Urothelium cell line (cell line): ENCODE measurements at places on chromosomes 3 and 15.

DNA sequence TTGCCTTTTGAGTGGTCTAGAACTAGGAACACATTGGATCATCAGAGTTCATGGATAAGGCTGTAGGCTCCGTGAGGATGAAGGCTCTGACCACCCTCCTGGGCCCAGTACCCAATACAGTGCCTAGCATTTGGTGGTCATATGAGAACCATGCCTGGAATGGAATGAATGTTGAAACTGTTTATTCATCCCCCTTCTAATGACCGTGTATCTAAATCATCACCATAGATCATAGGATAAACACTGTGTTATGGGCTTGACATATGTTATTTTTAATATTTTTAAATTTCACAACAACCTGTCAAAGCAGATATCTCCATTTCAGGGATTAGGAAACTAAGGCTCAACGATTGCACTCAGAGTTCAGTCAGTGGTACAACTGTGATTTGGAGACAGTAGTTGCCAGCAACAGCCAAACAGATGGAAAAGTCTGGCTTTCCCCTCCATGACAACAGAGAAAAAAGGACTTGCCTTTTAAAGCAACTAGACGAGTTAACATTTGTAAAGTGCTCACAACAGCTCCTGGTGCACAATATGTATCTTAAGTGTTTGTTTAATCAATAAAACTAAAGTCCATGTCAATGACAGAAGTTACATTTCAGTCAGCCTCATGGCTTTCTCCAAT, 89.6 kb downstream of the TMEM266 start:
- DNase-seq = no peak

GRCh38 chr3:49723296-49723627, 489 bp downstream of the GMPPB start:
- DNase-seq = peak; percentile 36

DNA sequence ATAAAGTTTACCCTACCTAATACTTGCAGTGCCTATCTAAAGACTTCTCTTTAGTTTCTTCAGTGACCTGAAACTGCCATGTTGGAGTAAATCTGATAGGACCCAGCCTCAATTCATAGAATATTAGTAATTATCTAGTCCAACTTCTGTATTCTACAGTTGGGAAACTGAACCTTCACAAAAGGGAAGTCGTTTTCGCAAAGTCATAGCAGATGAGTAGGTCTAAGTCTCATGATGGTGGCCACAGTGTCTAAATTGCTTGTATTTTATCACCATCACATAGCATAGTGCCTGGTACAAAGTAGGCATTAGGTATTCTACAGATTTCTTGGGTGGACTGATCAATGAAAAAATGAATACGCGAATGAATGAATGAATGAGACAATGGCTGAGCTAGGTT, 8.4 kb downstream of the GMNC start:
- DNase-seq = no peak

DNA sequence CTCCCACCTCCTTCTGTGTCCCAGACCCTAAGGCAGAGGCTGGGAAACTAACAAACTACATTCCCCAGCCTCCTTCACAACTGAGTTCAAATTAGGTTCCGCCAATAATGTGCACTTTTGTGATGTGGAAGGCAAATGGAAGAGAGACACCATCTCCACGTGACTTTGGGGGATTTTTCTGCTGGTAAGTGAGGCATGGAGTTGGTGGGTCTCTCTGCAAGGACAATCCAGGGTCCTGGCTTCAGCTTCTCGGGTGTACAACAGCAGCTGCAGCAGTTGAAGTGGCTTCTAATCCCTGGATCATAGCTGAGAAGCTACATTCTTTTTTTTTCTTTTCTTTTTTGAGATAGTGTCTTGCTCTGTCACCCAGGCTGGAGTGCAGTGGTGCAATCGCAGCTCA, 58.9 kb upstream of the GATA2 start:
- no peak for DNase-seq

DNA sequence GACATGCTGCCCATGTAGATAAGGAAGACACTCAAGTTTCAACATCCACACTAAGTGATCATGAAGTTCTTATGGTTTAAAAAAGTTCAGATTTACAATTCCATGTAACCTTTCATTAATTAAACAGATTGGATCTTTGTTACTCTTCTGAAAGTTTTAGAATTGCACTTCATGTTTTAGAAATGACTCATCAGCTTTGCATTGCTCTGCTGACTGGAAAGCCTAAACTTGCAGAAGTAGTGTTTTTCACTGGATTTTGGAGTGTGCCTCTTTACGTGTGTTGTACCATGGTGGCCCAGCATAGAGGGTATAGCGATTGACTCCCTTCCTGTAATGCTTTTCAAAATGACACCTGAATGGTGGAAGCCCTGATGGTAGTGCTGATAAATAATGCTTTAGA, 157.9 kb downstream of the BBX start:
- no peak for DNase-seq

DNA sequence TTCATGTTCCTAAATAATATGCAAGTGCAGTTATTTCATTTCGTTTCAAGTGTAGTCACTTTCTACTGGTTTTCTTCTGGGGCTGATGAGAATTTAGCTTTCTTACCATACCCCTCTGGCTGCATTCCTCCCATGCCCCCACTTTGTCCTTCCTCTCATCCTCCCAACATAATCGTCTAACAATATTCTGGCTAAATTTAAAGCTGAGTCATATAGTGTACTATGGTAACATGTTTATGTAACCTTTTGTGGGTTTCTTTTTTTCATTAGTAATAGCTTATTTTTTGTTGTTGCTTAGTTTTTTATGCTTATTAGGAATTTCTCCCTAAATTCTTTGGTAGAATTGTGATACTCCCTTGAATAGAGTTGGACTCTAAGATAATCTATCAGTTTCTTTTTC, 30.5 kb downstream of the DUT start:
- DNase-seq = no peak

DNA sequence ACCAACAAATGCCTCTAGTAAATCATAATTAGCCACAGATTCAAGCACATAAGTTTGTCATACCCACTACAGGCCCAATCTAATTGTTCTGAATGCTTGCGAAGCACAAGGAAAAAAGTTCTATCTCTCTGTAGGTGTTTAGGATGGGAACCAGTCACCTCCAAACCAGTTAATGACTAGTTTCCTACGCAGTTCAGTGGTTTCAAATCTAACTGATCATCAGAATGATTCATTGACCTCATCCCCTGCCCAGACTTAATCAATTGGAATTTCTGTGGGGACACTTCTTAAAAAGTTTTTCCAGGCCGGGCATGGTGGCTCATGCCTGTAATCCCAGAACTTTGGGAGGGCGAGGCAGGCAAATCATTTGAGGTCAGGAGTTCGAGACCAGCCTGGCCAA, 24.3 kb upstream of the MASP1 start:
- DNase-seq = no peak

GRCh38 chr15:25022233-25022632, 67.4 kb downstream of the SNRPN start:
- no peak for DNase-seq

- DNase-seq = no peak
These were observed 14.8 kb upstream of the FRMD4B start for GRCh38 chr3:69400683-69401082.

DNA sequence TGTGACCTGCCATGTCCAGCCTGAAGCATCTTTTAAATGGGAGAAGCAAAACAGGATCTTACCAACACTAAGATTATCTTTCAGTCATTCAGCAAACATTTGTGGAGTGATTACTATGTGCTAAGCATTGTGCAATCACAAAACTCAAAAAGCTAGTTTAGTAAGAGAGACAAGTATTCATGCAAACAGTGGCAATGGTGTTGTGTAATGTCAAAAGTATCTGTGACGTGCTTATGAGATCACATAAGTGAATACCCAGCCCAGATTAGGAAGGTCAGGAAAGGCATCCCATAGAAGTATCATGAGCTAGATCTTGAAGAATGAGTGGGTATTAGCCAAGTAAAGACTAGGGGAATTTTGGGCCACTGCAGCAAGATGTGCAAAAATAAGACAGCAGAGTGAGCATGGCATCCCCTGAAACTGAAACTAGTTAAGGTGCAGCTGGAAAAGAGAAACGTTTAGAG, 32.1 kb downstream of the SEC62 start:
- DNase-seq = no peak

DNA sequence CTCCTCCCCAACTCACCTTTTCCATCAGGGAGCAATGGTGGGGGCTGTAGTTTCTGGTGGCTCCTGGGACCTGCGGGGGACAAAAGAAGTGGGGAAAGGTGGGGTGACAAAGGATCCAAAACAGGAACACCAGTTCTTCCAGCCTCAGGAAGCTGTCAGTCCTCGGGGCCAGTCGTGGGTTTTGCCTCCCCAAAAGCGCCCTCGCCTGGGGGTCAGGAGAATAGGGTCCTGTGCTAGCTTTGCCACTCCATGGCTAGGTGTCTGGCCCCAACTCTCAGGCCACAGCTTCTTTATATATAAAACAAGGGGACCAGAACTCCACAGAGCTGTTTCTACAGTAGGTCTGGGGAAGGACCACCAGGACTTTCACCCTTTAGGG, 4.0 kb downstream of the CCDC9B start:
- no peak for DNase-seq

DNA sequence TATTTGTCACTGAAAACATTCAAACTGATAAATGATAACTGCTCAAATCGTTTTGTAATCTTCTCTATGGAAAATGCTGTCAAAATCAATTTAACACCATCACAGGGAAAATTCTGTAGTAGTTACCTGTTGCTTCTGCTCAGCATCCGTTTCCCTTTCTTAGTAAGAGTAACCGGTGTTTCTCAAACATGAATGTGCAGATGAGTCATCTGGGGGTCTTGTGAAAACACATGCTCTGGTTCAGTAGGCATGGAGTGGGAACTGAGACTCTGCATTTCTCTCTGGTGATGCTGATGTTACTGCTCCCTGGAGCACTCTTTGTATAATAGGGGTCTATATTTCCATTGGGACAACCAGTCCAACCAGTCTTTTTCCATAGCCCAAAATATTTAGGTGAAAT, 145.1 kb downstream of the SEMA6D start:
- no peak for DNase-seq
